ENCODE measurements at places on chromosomes 11 and 22. TPM values are rescaled to one million over a fixed set of nuclear protein-coding genes. Genes with fewer than 3 reads are reported as not detected.

The CTSW gene
- not detected for total RNA-seq

The OTOG gene
- 1.8 TPM for total RNA-seq

The GNG3 gene
- total RNA-seq = 1.5 TPM

The CLP1 gene
- total RNA-seq = 19.6 TPM

The PRG3 gene
- total RNA-seq = not detected

The APOBEC3B gene
- 4.9 TPM for total RNA-seq

The ROBO4 gene
- not detected for total RNA-seq

The MYO18B gene
- 0.04 TPM for total RNA-seq

The MOGAT2 gene
- not detected for total RNA-seq

The SERHL2 gene
- 2.6 TPM for total RNA-seq

The SCGB1C1 gene
- not detected for total RNA-seq

The SAA2 gene
- total RNA-seq = not detected

The TTC9C gene
- 39.8 TPM for total RNA-seq

The HARBI1 gene
- total RNA-seq = 6.0 TPM

The TRIM6 gene
- total RNA-seq = 13.4 TPM

The DEPDC7 gene
- total RNA-seq = 4.7 TPM

The GRAP2 gene
- total RNA-seq = not detected

The LMNTD2 gene
- total RNA-seq = 16.5 TPM

The SLC5A1 gene
- not detected for total RNA-seq

The GSTT2B gene
- 3.6 TPM for total RNA-seq

The RPS6KA4 gene
- total RNA-seq = 30.1 TPM

The DRD4 gene
- total RNA-seq = 2.1 TPM

The LUZP2 gene
- 4.3 TPM for total RNA-seq

The GVQW3 gene
- 11.2 TPM for total RNA-seq

The CEND1 gene
- not detected for total RNA-seq

The RNF141 gene
- 30.3 TPM for total RNA-seq

The APOA4 gene
- not detected for total RNA-seq

The TP53AIP1 gene
- 0.47 TPM for total RNA-seq

The OR10G8 gene
- total RNA-seq = not detected
